Stimulated activated CD4-positive, alpha-beta T cell treated with anti-CD3 and anti-CD28 coated beads, Interleukin-2, amount 100 ng/mL, for 4 hours (primary cell): ENCODE measurements at places on chromosomes 2 and 18.

DNA sequence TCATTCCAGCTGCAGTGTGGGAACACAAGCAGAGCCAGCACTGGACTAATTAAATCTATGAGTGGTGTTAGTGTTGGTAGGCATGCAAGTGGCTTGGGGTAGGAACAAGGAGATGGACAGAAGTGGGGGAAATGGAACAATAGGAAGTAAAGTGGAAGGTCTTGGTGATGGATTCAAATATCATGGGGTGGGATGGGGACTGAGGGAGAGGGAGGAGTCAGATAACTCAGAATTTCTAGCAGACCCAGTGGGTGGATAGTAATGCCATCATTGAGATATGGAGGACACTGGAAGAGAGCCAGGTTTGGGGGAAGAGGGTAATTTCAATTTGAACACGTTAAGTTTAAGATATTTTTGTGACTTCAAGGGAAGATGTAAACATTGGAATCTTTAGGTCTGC, 2.9 kb upstream of the LNPK start:
- no peak for DNase-seq

- no peak for DNase-seq
Observed at GRCh38 chr2:118509319-118510004, 338.0 kb downstream of the EN1 start.

DNA sequence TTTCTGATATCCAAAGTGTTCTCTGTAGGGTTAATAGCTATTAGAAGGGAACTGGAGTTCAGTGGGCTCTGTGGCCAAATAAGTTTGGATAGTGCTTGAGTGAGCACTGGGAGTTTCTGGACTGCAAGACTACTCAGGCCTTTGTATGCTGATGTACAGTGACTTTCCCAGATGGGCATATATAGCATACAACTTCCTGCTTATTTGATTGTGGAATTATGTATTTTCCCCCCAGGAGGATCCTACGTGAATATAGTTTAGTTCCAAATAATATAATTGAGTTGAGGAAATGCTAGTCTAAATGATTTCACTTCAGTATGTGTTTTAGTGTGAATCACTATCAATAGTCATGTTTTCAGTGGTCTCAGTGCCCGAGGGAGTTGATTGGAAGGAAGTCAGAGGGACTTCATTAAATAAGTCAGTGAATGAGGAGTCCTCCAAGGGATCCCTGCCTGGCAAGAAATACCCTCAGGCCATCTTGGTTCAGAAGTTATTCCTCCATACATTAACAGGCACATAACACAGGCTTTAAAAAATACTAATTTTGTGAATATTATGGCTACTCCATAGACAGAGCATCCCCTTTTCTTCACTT, 251.4 kb downstream of the PRKCE start:
- DNase-seq, result no peak

DNA sequence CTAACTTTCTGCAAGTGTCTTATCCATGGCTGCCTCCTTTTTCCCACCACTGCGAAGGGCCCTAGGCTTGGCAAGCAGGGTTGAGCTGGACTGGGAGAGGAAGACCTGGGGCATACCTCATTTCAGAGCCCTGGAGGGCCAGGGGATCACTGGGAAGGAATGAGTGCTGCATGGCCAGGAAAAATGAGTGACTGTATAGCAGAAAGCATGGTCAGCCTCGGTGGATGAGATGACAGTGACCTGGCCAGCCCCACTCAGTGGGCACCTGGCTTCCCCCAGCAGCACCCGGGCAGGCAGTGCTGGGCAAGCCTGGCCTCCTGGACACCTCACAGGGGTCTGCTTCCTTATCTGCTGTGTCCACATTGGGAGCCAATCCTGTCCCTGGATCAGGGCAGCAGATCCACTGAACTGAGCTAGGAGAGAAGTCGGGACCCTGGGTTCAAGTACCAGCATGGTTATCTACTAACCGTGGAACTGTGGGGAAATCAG, 76.4 kb downstream of the HS1BP3 start:
- DNase-seq, result no peak

DNA sequence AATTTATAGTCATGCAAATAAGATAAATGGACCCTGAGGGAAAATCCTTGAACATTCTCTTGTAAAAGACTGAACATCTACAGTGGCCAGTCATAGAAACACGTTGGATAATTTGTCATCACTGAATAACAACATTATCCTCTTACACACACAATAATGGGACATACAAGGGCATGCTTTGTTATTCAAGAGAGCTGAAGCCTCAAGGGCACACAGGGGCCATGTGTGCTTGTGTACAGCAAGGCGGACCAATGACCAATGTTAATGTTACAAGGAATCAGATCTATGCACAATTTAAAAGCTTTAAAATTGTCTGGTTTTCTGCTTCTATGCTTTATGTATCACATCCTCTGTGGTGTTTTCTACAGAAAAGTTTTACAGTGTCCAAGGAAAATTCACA, 23.7 kb downstream of the COL6A3 start:
- DNase-seq, result no peak

- no peak for DNase-seq
Observed at GRCh38 chr2:240839152-240840143, 19.4 kb upstream of the KIF1A start.

DNA sequence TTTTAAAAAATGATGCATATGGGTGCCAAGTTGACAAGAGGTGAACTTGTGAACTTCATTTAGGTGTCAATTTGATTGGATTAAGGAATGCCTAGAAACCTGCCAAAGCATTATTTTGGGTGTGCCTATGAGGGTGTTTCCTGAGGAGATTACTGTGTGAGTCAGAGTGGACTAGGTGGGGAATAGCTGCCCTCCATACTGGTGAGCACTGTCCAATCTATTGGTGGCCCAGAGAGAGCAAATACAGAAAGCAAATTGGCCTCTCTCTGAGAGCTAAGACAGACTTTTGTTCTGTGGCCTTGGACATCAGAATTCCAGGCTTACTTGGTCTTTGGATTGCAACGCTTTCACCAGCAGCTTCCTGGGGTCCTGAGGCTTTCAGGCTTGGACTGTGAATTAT, 388.0 kb downstream of the SUCLG1 start:
- DNase-seq, result no peak

DNA sequence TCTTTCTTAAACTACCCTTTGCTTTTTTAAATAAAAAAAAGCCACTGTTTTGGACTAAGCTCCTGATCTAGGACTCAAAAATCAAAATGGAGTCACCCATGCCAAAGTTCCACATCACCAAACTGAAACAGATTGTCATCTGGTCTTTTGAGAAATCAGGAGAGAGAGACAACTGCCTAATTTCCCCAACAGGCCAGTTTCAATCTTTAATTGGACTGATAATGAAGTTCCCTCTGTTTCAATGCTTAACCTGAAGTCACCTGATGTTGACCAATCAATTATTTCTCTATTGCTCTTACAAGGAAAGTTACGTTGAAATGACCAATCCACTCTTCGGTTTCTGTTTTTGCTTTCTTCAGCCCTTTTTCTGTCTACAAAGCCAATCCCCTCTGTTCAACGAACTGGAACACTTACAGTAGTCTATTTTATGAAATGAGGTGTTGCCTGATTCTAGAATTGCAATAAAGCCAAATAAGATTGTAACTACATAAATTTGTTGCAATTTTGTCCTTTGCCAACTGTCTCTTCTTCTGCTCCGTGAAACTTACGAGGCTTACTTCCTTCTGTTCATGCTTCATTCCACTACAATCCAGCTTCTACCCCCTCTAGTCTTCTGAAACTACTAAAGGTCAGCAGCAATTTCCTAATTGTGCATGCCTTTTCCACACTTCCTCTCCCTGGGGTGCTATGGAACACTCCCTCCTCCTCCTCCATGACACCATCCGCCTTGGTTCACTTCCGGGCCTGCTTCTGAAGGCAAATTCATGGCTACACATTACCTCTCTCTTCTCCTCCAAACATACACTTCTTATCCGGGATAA, 95.2 kb upstream of the CD302 start:
- no peak for DNase-seq

- DNase-seq, result no peak
Observed at GRCh38 chr18:34847408-34847807, 137.3 kb downstream of the DTNA start.

GRCh38 chr2:106117347-106117746, 76.8 kb downstream of the UXS1 start:
- DNase-seq, result no peak

DNA sequence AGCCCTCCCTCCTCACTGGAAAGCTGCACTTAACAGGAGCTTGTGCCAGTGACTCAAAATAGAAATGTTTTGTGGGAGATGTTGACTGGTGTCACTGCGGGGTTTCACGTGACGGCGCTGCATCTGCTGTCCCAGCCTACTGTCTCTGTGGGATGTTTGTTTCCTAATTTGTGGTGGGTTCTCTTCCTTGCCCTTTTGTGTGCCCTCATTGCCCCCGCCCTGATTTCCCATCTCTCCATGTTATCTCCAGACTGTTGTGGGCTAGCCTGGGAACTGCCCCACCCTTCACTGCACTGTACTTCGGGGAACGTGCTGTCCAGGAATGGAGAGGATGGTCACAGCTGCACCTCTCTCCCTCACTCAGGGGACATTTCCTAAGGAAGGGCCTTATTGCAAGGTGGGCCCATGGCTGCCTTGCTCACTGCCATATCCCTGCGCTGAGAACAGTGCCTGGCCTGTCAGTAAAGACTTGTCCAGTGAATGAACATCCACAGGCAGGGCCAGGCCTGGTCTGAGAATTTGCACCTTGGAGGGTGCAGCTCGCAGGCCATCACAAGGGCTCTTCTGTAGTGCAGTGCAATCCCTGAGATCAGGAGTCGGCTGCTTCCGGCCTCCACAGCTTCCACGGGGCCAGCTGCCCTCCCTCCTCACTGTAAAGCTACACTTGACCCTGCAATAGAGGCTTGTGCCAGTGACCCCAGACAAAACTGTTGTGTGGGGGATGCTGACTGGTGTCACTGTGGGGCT, 18.1 kb downstream of the ZAP70 start:
- DNase-seq, result no peak

DNA sequence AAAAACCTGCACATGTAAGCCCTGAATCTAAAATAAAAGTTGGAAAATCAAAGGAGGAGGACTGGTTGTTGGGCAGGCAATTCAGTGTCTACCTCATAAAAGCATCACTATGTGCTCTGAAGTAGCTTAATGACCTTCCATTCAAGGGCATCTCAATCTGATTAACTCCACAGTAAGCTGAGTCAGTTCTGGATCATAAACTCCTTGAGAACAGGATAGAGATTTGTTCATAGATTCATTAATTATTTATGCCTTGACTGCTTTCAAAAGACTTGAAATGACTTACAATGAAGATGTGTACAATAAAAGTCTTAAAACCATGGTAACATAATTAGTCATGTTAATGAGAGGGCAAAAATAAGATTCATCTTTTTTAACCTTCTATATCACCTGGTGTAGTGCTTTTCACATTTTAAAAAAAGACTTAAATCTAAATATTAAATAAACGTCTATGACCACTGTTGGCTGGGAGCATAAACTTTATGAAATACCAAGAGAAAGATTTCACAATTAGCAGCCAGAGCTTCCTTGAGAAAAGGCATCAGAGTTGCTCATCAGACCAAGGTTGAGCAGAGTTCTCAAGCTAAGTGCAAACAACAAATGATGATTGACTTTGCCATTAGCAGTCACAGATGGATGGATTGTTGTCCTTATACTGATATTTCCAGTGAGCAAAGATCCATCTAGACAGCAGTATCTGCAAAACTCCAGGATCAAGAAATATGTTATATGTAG, 237.3 kb upstream of the THUMPD2 start:
- DNase-seq, result no peak

DNA sequence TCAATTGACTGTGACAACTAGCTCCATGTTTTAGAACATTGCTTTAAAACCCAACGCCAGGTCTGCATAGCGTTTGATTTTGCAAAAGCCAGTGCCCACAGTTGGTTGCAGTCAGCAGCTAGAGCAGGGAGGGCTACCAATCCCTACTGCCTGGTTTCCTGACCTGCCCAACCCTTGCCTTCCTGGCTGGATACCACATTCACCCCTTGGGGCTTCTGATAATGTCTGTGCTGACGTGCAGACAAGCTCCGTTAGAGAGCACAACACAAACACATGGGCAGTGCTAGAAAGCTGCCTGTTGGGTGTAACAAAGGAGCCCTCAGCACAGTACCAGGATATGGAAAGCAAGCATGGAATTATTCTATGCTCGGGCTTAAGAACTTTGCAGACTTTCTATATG, 71.4 kb upstream of the THSD7B start:
- DNase-seq, result no peak
